NCI-H2227 treated with DMSO at 0.1 percent for 48 hours (cell line): ENCODE measurements at places on chromosomes 1 and 21.

DNA sequence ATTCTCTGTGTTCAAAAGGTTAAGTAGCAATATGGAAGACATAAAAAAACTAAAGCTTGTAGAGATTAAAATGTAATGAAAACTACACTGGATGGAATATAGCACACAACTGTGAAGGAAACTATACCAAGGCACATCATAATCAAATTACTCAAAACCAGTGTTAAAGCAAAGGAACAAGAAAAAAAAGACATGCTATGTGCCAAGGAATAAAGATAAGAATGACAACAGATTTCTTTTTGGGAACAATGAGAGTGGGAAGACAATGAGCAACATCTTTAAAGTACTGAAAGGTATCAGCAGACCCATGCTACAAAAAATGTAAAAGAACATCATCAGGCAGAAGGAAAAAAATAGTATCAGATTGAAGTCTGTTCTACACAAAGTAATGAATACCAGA, 157.8 kb downstream of the VPS13D start:
- no peak for DNase-seq

DNA sequence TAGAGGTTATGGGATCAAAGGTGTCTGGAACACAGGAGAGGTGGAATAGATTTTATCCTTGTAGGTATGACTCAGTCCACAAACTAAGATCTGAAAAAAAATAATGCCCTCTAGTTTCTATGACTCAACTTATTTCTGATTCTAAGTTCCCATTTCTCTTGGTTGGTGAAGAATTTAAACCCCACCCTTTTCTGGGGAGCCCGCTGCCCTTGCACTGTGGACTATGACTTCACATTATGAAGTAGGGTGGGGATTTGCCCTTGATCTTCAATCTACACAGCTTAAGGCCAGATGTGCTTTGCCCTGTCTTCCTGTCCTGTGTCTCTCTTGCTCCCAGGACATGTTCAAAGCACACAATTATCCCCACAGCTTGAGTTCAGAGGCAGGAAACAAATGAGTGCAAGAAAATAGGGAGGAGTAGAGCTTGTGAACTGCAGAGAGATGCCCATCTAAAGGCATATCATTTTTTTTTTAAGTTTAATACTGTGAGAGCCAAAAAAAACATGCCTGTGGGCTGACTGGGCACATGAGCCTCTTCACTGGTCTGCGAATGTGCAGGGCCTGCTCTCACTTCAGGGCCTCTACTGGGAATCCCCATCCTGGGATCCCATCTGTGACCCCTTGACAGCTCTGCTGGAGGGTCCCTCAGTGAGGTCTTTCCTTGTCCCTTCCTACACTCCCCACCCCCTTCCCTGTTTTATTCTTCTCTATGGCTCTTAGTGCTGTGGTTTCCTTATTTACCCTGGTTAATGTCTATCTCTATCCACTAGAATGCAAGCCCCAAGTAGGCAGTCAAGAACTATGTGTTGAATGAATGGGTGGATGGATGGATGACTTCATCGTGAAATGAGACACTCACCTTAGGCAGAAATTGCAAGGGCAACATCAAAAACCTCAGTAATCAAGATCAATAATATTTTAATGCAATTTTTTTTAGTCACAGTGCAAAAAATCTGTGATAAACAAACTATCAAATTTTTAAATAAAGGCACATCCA, 61.5 kb downstream of the CD58 start:
- DNase-seq: peak; percentile 26

GRCh38 chr1:172180501-172181285, 239.8 kb upstream of the C1orf105 start:
- no peak for DNase-seq

GRCh38 chr1:224211206-224211962, 28.3 kb downstream of the DEGS1 start:
- peak; percentile 40 for DNase-seq

DNA sequence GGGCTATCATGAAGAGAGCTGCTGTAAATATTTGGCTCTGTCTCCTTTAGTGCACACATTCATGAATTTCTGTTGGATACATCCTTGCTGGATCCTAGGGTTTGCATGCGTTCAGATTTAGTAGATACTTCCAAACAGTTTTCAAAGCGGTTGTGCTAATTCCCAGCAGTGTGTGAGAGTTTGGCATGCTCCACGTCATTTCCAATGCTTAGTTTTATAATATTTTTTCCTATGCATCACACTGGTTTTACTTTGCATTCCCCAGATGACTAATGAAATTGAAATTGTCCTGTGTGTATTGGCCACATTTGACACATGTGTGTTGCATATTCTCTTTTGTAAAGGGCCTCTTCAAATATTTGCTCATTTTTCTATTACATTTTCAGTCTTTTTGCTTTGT, 18.5 kb upstream of the AADACL3 start:
- DNase-seq: no peak

DNA sequence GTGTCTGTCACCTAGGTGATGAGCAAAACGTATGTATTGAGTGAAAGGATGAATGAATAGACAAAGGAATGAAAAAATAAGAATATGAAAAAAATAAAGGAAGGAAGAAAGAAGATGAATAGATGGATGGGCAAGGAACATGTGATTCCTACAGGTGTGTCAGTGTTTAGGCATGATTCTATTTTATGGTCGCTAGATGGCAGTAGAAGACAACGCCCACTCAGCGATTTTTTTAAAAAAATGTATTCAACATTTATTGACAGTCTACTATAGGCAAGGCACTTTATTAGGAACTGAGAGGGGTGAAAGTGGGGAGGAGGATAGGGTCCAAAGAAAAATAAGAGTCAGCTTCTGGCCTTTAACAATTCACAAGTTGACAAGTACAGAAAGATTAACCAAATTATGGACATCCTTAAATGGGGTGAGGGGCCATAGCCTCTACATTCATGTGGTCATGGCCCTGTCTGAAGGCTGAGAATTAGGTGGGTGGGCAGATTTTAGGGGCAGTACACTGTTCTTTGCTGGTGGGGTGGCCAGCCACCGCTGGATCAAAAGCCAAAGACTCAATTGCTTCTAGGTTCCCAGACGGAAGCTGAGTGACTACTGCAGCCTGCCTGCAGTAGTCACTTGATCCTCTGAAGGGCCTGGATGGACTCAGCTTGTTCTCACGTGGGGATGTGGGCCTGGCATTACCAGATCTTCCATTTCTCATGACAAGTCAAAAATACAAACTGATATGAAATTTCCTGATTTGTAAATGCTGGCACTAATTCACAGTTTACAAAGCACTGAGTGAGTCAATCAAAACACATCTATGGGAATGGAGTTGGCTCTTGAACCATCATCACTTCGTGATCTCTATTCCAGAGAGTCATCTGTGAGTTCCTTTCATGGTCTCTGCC, 83.9 kb downstream of the FASLG start:
- DNase-seq: peak; percentile 4

DNA sequence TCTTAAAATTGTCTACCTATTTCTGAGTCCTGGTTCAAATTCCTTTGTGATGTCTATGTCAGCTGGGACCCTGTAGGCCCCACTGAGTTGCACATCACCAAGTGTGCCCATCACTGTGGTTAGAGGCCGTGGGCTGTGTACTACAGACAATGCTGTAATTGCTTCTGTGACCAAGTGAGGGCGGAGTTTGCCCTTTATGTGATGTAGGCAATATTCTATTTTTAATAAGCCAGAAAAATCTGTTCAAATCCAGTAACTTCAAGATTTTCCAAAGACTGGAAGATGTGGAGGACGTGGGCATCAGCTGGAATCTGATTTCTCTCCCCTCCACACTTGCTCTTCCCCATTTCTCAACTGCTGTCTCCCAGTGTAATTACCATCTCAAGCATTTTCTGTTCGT, 215.4 kb downstream of the PBX1 start:
- DNase-seq: no peak

DNA sequence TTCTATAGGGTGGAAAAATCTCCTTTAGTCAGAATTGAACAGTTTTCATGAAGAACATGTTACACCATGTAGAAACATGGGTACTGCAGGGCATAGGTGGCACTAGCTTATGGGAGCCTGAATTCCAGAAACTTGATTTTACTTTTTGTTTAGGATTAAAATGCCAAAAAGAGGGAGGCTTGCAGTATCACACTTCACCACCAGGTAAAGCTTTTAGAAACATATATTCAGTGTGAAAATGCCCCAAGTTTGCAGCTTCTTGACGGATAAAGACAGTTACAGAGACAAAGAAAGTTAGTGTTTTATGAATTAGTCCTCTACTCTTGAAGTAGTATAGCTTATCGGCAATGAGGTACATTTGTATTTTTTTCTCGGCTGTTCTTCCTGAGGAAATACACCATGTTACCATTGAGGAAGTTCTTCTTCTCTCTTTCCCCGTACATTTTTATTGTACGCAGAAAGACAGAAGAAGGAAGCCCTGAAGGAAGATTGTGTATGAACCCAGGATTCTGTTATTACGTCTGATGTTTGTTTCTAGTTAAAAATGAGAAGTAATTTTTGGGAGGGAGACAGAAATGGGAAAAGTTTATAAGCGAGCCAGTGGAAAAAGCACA, 66.1 kb downstream of the PBX1 start:
- DNase-seq: no peak

- no peak for DNase-seq
These were observed 98.5 kb upstream of the DMRTA2 start for GRCh38 chr1:50521703-50522102.

DNA sequence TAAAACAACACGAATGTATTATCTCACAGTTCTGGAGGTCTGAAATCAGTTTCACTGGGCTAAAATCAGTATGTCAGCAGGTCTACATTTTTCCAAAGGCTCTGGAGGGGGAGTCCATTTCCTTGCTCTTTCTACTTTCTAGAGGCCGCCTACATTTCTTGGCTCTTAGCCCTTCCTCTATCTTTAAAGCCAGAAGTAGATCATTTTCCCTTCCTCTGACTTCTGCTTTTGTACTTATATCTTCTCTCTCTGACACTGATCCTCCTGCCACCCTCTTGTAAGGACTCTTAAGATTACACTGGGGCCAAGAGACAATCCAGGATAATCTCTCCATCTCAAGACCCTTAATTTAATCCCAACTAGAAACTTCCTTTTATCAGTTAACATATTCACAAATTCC, 41.4 kb downstream of the MSH4 start:
- no peak for DNase-seq

GRCh38 chr1:38578271-38578951, 281.2 kb downstream of the RRAGC start:
- no peak for DNase-seq
